ENCODE measurements at places on chromosomes 11 and 22.

DNA sequence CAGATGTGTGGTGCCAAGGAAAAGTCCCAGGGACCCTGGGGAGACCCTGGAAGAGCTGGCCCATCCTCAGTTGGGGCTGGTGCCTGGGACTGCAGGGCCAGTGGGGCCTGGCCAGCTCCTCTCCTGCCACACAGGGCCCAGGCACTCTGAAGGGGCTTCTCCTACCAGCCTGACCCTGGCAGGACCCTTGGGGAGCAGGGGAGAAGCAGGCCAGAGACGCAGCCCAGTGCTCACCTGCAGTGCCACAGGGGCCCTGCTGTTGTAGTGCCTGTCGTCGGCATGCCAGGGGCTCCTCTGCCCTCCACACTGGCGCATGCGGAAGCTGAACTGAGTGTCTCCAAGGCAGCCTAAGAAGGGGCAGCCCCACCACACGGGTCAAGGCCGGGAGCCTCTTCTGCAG is 9.1 kb downstream of the DENND6B start:
- H3K27ac ChIP-seq = no peak overlapping the region
- no peak overlapping the region for H3K4me3 ChIP-seq

DNA sequence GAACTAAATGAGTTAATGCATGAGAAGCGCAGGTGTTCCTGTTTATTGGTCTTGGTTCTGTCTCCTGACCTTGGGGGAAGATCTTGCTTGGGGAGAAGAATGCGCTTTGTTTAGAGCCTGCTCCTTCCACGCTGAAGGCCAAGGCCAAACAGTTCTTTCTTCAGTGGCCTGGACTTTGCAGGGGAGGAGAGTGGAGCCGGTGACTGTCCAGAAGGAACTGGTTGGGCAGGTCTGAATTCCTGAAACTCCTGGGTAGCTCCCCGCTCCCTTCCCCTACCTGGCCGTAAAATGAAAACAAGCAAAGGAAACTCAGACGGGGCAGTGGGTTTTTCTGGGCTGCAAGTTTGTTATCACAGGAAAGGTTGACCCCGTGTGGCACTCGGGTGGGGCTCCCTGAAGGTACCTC is 3.6 kb downstream of the ARHGAP8 start:
- no peak for DNase-seq
- H3K36me3 ChIP-seq = no peaks in the 10 kb centered on the region
- peaks cover 7% of the 10 kb centered on the region for H3K27me3 ChIP-seq
- peak overlapping the region; percentile 32 for H3K4me3 ChIP-seq
- no peak overlapping the region for H3K27ac ChIP-seq

DNA sequence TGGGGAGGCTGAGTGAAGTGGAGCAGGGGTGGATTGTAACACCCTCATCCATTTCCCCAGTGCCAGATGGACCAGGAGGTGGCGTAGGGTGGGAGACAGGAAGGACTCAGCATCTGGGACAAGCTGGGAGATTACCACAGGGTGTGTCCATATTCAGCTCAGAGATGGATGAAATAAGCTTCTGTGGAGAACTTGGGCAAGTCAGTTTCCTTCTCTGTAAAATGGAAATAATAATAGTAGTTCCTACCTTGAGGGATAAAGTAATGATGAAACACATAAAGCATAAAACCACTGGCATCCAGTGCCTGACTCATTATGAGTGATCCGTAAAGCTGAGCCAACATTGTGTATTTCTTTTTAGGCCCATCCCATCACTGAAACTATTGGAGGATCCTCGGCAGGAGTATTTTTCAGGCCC is 607 bp upstream of the ROBO4 start:
- no peaks in the 10 kb centered on the region for H3K27me3 ChIP-seq
- no peak overlapping the region for H3K27ac ChIP-seq
- no peak overlapping the region for H3K4me3 ChIP-seq
- H3K4me1 ChIP-seq = peaks cover 2% of the 10 kb centered on the region
- H3K36me3 ChIP-seq = no peaks in the 10 kb centered on the region
- DNase-seq = peak; percentile 34

DNA sequence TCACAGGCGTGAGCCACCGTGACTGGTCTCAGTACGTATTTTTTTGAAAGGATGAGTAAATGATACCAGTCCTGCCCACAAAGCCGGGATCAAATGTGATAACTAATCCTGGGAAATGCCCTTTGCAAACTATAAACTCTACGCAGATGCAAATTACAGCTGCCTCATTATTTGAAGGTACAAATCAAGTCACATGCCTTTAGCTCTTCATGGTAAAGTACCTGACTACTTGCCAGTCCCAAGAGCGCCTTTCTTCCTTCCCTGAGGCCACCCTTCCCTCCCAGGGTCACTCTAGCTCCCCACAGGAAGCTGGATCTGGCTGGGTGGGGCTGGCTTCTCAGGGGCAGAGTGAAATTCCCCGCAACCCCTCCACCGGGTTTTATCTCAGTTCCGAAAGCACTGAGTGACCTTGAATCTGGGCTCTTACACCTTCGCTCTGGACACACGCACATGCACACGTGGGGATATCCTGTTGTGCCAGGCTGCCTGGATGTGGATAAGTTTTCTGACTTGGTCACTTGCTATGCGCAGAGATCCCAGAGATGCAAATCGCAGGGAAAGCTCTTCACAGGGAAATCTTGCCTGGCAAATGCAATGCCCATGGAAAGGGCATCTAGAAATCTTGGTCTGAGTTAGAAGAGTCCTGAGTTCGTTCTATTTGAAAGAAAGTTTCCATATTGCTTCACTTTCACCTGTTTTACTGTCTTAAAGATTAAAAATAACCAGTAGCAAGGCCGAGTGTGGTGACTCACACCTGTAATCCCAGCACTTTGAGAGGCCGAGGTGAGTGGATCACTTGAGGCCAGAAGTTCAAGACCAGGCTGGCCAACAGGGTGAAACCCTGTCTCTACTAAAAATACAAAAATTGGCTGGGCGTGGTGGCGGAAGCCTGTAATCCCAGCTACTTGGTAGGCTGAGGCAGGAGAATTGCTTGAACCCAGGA is 8.5 kb downstream of the A4GALT start:
- H3K27ac ChIP-seq = no peak overlapping the region
- H3K4me3 ChIP-seq = no peak overlapping the region
- H3K4me1 ChIP-seq = peaks cover 7% of the 10 kb centered on the region
- H3K36me3 ChIP-seq = no peaks in the 10 kb centered on the region

- no peak for DNase-seq
- H3K4me1 ChIP-seq = peaks cover 23% of the 10 kb centered on the region
- H3K4me3 ChIP-seq = no peak overlapping the region
- H3K36me3 ChIP-seq = no peaks in the 10 kb centered on the region
- H3K27me3 ChIP-seq = no peaks in the 10 kb centered on the region
Observed at GRCh38 chr11:10319702-10320558, 15.1 kb downstream of the ADM start.

DNA sequence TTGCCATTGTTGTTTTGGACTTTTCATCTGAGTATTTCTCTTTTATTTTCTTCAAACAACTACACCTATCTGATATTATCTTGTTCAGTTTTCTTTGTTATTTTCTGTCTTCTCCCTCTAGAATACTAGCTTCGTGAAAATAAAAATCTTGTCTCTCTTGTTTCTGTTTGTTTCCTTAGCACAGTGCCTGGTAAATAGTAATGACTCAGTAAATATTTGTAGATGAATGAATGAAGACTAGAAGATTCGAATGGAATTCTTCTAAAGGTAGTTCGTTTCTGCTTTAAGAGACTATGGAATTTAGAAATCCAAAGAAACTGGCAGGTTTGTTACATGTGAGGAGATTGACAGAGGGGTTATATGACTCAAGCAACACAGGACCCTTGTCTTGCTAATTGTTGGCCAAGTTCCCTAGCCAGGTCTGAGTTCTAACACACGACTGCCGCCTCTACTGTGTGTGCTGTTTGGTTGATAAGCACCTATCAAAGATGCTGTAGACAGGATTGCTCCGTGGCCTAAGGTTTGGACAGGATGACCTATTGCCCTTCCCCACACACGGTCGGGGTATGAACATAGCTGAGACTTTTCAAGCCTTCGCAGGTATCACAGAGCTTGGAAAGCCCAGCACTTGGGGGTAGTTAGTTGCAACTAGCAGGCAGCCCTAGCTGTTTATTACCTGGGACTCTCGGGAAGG is 831 bp upstream of the TMEM135 start:
- 0 out of 2 replicates have a peak overlapping the region, but pooled peaks have one; percentile 51 for H3K27ac ChIP-seq
- no peaks in the 10 kb centered on the region for H3K36me3 ChIP-seq
- H3K4me1 ChIP-seq = peaks cover 7% of the 10 kb centered on the region
- no peak for DNase-seq
- H3K27me3 ChIP-seq = no peaks in the 10 kb centered on the region

Measured in H1 (cell line).